ENCODE measurements at places on chromosomes 5 and 9.

DNA sequence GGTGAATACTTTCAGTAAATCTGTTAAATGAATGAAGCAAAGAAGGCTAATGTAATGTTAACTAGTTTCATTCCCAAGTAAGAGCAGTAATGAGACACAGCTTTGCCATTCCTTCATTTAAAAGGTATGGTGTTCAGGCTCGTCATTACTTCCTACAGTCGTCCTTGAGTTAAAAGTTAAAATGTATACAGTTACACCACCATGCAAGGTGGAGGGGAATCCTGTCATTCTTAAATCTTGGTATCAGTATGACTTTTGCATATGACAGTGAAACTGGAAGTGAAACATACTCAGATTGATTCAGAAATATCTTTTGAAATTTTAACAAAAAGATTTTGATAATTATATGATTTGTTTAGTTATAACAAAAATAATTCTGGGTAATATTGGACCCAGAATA is 25.9 kb downstream of the MTRR start:
- no peak for DNase-seq

- no peak for DNase-seq
These were observed 51.0 kb downstream of the TMEM252 start for GRCh38 chr9:68489646-68490045.

GRCh38 chr5:87210743-87211142 is 56.9 kb upstream of the RASA1 start:
- no peak for DNase-seq

- DNase-seq = no peak
These were observed 168.7 kb upstream of the RPS23 start for GRCh38 chr5:82446809-82447208.

GRCh38 chr9:98790842-98791607 is 5.3 kb downstream of the ANKS6 start:
- DNase-seq = peak; percentile 90

GRCh38 chr5:32585122-32585445 is 273 bp upstream of the SUB1 start:
- DNase-seq = no peak

GRCh38 chr5:35618304-35618636 is 607 bp downstream of the SPEF2 start:
- DNase-seq = no peak

DNA sequence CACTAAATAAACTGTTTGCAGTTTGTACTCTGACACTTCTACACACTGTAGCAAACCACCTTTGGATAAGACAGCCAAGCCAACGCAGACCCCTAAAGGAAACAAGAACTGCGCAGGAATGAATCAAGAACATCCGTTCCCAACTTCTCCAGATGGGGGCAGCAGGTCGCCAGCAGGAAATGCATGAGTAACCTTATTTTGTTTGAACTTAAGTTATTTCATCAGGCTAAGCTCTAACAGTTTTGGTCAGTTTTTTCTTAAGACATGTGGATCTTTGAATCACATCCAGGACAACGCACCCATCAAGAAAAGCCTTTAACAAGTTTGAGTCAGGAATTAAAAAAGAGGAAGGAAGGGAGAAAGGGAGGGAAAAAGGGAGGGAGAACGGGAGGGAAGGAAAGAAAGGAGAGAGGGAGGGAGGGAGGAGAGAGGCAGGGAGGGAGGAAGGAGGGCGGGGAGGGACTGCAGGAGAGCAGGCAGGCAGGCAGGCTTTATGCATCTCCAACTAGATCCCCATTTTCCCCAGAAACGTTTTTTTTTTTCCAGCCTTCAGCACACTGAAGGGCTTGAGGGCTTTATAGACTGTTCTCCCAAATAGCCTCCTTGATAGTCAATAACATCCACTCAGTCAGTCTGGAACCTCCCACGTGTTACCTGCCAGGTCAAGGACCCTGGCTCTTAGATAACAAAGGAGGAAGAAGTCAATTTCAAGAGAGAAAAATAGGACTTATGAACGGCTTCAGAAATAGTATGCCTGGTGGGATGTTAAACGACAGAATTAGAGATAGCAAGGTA is 22.2 kb downstream of the BHMT start:
- no peak for DNase-seq

DNA sequence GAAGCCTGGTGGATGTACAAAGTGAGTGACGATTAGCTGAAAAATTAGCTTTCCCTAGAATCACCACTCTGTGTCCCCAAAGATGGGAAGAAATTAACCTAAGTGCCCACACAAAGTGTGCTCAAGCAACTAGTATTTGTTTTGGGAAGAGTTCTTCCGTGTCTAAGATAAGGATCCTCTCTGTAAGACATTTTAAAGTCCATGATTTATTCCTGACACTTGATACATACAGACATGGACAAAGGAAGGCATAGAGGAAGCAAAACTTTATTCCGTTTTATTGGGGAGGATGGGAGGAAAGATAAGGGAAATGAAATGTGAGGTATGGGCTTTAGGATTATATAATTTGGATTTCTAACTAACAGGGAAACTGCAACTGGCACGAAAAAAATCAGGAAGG is 1772.6 kb downstream of the EFNA5 start:
- DNase-seq = no peak

DNA sequence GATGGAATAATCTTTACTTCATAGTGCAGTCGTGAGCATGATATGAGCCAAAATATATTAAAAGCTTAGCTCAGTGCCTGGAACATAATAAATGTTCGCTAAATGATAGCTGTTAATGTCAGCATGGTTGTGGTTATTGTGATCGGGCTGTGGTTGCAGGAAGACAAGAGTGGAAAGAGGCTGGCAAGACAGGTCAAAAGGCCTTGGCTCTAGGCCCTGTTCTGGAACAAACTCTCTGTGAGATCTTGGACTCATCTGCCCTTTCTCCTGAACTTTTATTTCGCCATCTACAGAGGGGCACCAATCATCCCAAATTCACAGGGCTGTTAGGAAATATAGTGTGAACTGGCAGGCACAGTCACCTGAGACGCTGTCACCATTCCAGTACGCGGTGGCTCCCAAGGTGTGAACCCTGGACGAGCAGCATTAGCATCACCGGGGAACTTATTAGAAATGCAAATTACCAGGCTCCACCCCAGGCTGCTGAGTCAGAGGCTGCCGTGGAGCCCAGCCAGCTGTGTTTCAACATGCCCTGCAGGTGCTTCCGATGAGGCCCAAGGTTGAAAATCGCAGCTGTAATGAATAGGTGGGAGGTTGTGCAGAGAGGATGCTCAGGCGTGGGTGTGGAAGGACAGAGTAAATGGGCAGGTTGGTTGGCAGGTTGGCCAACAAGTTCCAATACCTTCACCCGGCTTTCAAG is 50.2 kb upstream of the SAP30L start:
- no peak for DNase-seq
